ENCODE measurements at places on chromosomes 2 and 18.

DNA sequence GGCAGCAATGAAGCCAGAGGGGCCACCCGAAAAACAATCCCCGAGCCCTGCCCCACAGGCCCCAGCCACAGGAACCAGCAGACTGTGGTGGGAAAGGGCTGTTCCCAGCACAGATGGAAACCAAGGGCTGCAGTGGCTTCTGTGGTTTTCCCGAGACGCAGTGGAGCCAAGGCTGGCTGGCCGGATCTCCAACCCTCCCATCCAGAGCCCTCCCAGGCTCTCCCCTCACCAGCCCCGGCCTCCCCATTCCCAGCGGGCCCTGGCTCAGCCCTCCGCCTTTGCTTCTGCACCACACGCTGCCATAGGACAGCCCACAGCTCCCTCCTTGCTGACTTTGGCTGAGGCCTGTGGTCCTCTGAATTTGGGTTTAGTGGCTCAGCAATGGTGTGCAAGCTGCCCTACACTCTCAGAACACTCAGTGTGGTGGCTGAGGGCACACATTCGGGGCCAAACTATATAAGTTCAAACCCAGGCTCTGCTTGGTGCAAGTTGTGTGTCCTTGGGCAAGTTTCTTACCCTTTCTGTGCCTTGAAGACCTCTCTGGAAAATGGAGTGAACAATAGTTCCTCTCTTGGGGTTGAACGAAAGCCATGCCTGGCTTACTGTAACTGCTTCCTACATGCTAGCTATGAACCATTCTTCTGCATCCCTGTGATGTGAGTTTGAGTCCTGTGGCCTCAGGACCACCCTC is 200.1 kb downstream of the SMAD7 start:
- no peak for DNase-seq

DNA sequence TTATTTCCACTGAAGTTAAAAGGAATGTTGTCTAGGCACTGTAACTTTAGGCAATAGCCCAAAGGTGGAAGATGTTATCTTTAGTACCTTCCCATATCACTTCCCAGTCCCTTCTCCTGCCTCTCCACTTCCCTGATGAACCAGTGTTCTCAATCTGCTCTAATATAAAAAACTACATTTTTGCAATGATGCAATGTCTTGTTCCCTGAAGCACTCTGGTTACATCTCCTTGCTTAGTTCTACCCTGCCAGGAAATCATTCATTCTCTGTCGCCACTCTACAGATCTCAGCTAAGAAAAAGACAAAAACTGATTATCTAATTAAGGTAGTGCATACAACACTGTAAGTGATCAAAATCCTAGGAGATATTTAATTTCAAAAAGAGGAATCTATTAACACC is 71.3 kb downstream of the BAZ2B start:
- DNase-seq, result no peak

DNA sequence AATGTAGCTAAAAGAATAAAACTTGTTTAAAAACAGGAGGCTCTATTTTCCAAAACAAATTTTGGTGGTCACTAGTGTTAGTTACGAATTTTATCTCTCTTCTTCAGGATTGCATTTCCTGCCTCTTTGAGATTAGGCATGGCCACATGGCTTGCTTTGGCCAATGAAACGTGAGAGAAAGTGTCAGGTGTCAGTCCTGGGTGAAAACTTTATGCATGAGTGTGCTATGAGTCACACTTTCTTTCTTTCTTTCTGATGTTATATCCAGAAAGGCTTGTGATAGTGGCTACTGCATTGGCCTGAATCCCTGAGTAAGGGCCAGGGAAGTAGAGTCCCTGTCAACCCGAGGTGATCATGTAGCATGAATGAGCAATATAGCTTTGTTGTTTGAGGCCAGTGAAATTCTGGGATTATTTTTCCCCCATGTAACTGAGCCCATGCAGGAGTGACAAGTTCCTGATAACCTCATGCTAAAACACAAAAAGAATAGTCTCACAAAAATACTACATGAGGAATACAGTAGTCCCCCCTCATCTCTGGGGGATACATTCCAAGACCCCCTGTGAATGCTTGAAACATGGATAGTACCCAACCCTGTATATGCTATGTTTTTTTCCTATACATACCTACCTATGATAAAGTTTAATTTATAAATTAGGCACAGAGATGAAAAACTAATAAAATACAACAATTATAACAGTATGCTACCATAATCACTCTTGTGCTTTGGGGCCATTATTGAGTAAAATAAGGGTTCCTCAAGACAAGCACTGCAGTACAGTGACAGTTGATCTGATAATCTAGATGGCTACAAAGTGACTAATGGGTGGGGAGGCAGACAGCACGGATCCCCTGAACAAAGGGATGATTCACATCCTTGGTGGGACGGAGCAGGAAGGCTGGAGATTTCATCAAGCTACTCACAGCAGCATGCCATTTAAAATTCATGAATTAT is 109.5 kb downstream of the CDC42EP3 start:
- no peak for DNase-seq

DNA sequence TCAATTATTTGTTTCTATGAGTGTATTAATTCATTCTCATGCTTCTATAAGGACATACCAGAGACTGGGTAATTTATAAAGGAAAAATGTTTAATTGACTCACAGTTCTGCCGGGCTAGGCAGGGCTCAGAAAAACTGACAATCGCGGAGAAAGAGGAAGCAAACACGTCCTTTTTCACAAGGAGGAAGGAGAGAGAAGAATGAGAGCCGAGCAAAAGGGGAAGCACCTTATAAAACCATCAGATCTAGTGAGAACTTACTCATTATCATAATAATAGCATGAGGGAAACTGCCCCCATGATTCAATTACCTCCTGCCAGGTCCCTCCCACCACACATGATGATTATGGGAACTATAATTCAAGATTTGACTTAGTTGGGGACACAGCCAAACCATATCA is 294.0 kb downstream of the DSC3 start:
- peak; percentile 16 for DNase-seq

DNA sequence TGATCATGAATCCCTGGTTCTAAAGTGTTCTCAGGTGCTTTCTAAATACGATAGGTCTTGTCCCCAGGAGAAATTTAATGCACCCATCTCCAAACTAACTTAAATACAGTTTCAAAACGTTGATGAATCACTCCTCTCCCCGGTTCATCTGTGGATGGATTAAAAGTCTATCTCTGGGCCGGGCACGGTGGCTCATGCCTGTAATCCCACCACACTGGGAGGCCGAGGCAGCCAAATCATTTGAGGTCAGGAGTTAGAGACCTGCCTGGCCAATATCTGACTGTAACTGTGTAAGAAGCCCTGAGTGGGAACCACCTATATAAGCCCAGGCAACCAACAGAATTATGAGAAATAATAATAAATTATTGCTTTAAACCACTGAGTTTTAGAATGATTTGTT is 78.7 kb downstream of the LONRF2 start:
- DNase-seq, result no peak

DNA sequence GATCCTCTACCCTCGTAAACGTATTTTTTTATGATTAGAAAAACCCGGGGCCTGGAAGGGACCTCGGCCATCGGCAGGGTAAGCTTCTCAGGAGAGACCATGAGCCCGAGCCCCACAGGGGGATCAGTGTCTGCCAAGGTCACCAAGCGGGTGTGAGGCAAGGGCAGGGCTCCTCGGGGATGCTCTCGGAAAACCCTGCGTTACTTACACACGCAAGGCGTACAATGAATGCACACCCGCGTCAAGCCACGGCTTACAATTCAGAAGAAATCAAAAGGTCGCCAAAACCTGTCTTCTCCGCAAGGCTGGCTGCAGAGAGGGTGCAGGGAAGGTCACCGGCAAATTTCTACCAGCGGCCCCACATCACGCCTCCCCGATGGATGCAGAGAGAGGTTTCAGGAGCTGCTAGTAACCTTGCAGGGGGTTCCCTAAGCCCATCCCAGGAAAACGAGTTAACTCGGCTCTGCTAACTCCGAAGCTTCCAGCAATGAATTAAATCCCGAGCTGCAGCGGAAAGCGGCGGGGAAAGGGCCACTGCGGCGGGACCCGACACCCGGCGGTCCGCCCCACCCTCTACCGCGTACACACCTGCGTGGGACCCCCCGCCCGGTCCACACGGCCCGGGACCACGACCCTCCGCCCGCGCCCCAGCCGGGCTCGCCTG is 638 bp downstream of the ST3GAL5 start:
- no peak for DNase-seq

GRCh38 chr2:181196401-181196800 is 216.0 kb downstream of the UBE2E3 start:
- no peak for DNase-seq

DNA sequence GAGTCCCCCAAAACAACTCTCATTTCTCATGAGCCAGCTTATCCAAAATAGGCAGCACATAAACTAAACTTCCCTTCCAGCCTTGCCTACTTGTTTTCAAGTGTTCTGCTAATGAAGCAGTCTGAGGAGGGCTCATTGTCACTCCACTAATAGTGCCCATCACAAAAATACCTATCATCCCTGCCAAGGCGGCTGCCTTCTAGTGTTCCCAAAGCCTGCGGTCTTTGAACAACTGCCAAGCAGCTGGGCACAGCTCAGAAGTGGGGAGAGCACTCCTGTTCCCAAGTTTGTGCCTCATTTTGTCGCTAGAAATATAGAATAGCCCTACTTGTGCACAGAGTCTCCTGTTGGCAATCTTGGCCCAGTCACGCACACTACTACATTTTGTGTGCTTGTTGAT is 50.3 kb downstream of the DTNA start:
- DNase-seq, result no peak

- no peak for DNase-seq
Measured at GRCh38 chr18:79629249-79629558, 50.4 kb upstream of the CTDP1 start.

GRCh38 chr2:137829251-137829650 is 135.0 kb upstream of the HNMT start:
- no peak for DNase-seq

- DNase-seq, result no peak
Measured at GRCh38 chr2:216171011-216171410, 61.9 kb downstream of the XRCC5 start.

DNA sequence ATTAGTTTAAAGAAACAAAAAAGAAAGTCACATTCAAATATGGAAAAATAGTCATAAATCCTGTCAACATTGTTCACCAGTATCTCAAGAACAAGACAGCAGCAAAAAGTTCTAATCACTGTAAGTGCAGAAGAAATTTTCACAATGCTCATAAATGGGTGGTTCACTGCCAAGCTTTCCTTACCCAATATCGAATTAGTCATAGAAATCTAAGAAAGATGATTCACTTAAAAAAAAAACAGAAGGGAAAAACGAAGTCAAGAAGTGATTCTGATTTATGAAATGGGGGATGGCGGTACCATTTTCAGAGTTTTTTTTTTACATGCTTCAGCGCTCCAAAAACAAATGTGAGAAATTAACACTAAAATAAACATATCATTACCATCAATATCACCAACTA is 156.7 kb downstream of the EXOC6B start:
- no peak for DNase-seq

GRCh38 chr18:46859855-46860254 is 57.5 kb downstream of the PIAS2 start:
- DNase-seq, result no peak

- DNase-seq, result no peak
Measured at GRCh38 chr2:5897249-5897648, 205.1 kb downstream of the SOX11 start.

- no peak for DNase-seq
Measured at GRCh38 chr2:10549195-10549594, 101.1 kb upstream of the ODC1 start.

- no peak for DNase-seq
Measured at GRCh38 chr18:78890388-78890787, 89.2 kb upstream of the SALL3 start.

- DNase-seq, result no peak
Measured at GRCh38 chr2:99626158-99626557, 136.3 kb upstream of the REV1 start.

DNA sequence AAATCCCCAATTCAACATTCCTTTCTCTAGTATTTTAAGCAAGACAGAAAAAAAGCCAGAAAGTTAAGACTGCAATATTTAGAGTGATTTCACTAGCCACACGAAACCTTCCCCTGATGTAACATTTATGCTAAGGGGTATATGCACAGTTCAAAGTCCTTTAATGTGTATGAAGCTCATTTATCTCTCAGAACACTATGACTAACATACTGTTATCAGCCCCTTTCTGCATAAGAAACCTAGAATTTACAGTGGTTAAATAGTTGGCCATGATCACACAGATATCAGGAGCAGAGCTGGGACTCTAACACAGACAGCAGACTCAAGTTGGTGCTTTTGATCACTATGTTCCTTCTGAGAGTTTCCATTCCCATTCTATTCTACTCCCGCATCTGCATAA is 185.5 kb downstream of the CDH2 start:
- no peak for DNase-seq

GRCh38 chr2:200040831-200041230 is 85.4 kb downstream of the MAIP1 start:
- DNase-seq, result no peak

- DNase-seq, result no peak
Measured at GRCh38 chr2:151060287-151060686, 201.4 kb downstream of the RBM43 start.

DNA sequence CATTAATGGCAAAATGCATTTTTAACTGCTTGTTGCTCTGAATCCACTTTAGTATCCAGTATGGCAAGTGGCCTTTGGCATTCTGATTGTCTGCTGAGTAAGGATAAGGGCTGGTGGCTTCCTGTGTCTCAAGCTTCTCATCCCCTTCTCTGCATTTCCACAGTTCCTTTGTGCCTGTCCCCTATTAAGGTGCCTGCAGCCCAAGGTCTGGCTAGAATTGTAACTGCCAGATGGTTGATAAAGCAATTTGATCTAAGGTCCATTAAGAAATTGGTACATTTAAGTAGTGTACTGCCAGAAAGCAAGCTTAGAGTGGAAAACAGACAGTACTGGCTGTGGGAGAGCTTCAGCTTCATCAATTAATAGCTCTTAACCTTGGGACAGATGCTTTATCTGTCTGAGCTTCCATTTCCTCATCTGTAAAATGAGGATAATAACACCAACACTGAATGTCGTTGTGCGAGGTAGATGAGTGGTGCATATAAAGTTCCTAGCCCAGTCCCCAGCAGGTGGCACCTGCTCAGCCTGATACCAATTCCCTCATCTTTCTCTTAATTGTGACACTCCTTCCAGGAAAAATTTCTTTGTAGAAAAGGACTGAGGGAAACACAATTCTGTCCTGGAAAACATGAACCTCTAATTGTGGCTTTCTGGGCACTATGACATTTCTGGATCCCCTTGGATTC is 570.6 kb upstream of the GCFC2 start:
- no peak for DNase-seq

Data from AML-193 (cell line).